ENCODE measurements at places on chromosomes 16 and 17.

DNA sequence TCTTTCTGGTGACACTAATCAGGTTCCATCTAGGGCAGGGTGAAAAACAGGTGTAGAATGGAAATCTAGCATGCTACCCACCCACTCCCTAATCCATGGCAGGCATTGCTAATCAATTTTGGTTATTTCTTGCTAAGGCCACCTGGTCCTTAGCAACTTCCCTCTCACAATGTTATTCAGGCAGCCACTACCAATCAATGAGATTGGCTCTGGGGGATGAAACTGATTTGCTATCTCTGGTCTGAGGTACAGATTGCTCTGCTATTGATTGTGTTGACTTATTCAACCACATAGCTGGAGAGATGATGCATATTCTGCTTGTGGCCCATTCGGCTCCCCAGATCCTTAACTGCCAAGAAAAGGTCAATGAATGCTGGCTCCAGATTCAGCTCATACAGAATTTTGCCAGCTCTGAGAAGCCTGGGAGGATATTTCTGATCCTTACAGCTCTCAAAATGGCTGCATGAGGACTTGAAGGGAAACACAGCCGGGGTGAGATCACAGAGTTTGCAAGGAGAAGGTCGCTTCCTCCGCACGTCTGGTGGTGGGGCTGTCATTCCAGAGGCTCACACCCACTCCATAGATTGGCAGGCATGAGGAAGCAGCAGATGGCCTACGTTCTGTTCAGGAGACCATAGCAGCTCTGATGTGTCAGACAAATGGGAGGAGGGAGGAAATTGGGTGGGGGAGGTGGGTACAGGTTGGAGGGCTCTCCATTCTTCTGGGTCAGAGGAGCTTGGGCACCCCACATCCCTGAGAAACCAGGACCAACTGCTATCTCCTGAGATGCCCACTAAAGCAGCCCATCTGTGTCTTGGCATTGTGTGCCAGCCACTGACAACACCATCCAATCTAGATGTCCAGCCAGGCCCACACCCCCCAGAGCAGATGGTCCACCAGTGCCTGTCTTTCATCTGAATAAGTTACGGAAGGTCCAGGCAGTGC, 22.3 kb downstream of the SEZ6 start:
- no peak for DNase-seq

GRCh38 chr17:55320594-55321426, 56.0 kb downstream of the HLF start:
- no peak for DNase-seq

GRCh38 chr17:1560101-1560857, 2.3 kb downstream of the PITPNA start:
- DNase-seq, result no peak

DNA sequence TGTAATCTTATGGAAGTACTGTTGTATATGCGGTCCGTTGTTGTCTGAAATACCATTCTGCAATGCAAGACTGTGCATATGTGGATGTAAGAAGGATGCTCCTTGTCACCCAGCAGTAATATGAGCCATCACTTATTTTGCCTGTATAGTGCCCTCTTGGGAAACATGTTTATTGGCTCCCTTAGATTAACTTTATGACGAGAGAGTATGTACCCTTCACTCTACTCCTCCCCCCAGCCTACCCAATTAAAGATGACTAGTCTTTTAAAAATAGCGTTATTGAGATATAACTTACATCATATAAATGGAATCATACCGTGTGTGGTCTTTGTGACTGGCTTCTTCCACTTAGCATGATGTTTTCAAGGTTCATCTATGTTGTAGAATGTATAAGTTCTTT, 33.6 kb downstream of the FTO start:
- no peak for DNase-seq

DNA sequence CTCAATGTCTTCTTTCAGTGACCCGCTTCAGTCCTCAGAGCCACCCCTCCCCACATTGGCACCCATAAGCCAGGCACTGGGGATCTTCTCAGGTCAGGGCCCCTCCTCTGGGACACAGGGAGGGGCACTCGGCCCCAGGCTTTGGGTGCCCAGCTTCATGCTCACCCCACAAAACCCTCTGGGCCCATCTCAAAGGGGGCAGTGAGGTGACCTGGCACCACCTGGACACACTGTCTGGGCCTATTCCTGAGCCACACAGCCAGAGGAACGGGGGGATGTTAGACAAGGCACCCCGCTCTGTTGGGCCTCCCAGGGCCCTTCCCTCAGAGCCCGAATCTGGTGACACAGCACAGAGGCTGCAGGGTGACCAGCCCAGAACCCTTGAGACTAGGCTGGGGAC, 36.1 kb downstream of the TNFRSF13B start:
- DNase-seq, result no peak

- DNase-seq, result no peak
Measured at GRCh38 chr17:80750263-80750662, 205.6 kb downstream of the RPTOR start.

GRCh38 chr17:49603238-49603637, 27.6 kb downstream of the NXPH3 start:
- DNase-seq, result no peak

GRCh38 chr16:67108931-67109406, 772 bp upstream of the PHAF1 start:
- no peak for DNase-seq

- no peak for DNase-seq
Measured at GRCh38 chr17:48571024-48571818, 6.9 kb downstream of the HOXB4 start.

GRCh38 chr17:8133399-8133798, 9.5 kb upstream of the HES7 start:
- no peak for DNase-seq

- no peak for DNase-seq
Measured at GRCh38 chr16:48113471-48113870, 42.3 kb downstream of the ABCC12 start.

DNA sequence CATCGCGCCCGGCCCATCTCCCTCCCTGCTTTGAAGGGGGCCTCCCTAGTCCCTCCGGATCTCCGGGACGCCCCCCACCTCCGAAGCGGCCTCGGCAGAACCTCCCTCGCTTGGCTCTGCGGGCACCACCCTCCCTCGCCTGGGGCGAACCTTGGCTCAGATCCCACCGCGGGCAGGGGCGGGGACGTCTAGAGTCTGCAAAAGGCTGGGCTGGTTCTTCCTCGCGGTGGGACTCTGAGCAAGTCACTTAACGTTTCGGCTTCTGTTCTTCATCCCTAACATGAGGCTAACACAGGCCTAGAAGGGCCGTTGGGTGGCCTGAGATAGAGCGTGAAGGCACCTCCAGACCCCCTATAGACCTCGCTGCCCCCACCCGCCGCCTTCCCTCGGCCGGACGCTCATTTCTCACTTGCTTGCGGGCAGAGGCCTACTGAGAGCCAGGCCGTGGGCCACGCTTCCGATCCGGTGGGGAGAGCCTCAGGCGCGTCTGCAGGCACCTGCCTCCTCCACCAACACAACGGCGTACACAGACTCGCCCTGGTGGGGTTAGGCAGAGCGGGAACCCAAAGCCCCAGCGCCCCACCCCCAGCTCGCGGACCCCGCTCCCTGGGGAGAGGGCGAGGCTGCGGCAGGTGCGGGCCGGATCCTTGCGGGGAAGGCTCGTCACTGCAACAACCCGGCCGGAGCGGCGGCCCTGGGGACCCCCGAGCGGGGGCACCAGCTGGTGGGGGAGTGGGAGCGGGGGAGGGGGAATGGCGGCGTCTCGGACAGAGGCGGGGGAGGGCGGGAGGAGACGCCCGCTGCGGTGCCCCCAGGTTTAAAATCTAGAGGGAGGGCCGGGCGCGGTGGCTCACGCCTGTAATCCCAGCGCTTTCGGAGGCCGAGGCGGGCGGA, 5.4 kb downstream of the MYO1C start:
- DNase-seq, result no peak

DNA sequence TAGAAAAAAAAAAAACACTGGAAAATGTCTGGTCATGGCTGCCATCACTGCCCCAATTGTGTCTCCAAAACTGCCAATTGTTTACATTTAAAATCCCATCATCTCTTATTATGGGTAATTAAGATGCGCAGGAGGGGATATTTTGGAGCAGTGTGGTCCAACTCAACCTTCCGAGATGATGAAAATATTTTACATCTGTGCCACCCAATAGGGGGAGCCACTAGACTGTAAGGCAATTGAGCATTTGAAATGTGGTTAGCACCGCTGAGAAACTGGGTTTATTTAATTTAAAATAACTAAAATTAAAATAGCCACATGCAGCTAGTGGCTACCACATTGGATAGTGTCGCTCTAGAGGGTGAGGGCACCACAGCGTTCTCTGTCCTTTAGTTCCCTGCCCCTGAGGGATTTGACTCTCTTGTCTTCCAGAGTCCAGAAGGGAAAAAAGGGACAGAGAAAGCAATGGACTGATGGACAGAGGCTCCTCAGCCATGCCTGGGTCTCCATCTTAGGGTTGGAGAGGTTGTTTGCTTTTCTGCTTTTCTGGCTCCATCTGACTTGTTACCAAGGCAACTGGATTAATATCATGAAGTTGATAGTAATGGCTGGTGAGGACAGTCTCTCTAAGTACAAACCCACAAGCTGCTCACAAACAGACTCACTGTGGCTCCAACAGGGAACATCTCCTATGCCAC, 3.5 kb downstream of the MPO start:
- DNase-seq, result no peak

DNA sequence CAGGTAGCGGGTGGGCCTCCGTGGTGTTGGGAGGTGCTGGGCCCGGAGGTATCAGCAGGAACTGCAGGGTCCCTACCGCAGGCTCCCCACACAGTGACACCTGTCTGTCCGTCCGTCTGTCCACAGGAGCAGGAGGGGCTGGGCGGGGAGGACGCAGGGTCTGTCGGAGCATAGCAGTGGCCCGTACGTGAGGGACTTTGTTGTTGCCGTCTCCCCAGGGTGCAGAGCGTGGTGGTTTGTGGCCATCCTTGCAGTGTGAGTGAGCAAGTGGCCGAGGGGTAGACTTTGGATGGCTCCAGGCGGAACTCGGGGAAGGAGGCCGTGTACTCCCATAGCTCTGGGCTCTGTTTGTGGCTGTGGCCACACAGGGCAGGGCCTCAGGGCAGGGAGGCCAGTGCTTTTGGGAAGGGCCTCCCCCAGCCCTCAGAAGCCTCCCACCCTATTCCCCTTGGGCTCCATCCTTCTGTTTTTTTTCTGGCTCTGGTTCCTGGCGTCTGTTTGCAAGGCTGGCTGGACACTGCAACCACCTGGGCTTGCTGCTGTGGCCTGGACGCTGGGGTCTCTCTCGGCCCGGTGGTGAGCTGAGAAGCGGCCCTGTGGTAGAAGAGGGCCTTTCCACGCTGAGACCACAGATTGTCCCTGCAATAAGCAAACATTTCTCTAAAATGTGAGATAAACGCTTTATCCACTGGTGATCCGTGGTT, 41.0 kb upstream of the ZNF750 start:
- no peak for DNase-seq

- no peak for DNase-seq
Measured at GRCh38 chr17:45770632-45771270, 13.4 kb upstream of the CRHR1 start.

GRCh38 chr16:89969741-89970410, 21.3 kb downstream of the DEF8 start:
- no peak for DNase-seq

GRCh38 chr16:58333985-58334384, 39.2 kb upstream of the PRSS54 start:
- no peak for DNase-seq

DNA sequence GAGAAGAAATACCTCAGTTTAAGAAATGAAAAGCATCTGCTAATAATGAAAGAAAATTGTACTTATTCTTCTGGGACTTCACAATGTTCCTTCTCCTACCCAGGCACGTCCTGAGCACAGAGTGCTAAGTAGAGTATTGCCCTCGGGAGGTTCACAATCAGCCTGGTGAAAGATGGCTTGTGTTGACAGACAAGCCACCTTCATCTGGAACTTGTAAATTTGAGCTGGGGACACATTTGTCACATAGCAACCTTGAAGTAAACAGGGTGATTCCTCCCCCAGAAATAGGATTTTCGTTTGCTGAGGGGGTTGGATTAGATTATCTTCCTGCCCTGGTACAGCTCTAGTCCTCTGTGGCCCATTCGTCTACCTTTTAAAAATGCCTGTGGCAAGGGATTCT, 34.4 kb upstream of the MYH2 start:
- DNase-seq, result no peak

GRCh38 chr16:73129455-73129854, 81.5 kb upstream of the ZFHX3 start:
- no peak for DNase-seq

DNA sequence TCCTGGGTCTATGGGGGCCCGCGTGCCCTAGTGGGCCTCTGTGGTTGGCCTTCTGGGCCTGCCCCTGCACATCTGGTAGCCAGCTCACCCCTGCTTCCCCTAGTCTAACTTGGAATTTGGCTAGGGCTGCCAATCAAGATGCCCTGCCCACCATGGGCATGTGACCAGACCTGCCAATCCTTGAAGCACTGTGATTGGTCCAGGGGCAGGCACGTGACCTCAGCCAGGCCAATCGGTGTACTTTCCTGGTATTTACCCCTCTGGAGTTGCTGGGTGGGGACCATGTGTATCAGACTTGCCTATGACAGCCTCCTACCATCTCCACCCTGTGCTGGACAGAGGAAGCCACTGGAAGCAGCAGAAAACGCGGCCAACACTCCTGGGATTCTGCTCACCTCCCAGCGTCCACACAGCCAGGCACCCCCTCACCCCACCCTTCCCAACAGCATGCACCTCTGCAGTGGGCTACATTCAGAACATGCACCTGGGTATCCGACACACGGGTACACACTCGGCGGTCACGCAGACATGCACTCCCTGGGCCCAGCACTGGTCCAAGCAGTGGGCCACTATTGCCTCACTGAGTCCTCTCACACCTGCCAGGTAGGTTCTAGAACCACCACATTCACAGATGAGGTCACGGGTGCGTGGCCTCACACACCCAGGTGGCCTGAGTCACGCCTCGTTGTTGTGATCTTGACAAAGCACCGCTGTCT, 96.9 kb downstream of the RBFOX3 start:
- no peak for DNase-seq

- DNase-seq, result no peak
Measured at GRCh38 chr16:4517812-4518680, 20.5 kb downstream of the CDIP1 start.

DNA sequence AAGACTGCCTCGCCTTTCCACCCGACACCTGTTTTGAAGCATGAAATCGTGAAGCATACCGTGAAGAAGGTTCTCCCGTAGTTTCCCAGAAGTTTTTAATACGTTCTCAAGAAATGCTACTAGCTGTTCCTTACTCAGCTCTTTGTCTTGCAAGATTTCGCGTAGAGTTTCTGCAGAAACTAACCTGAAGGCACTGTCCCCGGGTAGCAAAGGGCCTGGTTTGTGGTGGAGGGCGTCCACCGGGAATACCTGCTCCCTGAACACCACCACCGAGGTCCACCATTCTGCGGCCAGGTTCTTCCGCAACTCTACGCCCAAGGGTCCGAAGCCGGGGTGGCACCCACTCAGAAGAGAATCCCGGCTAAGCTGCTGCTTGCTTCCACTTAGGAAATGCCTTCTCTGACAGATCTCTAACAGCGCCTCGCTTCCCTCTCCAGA, 487 bp downstream of the POLG2 start:
- DNase-seq, result peak; percentile 19

DNA sequence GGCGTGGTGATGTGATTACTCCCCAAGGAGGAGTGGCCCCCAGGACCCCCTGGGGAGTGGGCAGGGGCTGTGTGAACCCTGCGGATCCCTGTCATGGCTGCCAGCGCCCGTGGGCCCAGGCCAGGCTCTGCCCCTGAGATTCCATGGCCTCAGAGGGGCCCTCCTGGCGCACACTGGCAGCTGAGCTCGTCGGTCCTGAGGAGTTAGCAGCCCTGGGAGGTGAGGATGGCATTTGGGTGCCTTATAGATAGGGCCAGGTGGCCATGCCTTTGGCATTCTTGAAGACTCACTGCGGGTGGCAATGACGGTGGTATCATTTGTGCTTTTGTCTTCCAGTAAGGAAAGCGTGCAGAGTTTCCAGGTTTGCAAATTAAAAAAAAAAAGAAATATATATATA, 146.8 kb upstream of the GSE1 start:
- no peak for DNase-seq

GRCh38 chr16:46932802-46933201, 40.7 kb downstream of the DNAJA2 start:
- DNase-seq, result no peak
